ENCODE measurements at places on chromosomes 4 and X.

GRCh38 chrX:66638591-66639500 lies at the start of gene EDA2R:
Gene EDA2R (minus strand): TSS chrX:66639078. CDS start chrX:66616020, 23,058 bp downstream.
- peak; percentile 47 for DNase-seq

GRCh38 chrX:39724544-39724943 lies 373.2 kb downstream of the BCOR start:
- peak; percentile 24 for DNase-seq

DNA sequence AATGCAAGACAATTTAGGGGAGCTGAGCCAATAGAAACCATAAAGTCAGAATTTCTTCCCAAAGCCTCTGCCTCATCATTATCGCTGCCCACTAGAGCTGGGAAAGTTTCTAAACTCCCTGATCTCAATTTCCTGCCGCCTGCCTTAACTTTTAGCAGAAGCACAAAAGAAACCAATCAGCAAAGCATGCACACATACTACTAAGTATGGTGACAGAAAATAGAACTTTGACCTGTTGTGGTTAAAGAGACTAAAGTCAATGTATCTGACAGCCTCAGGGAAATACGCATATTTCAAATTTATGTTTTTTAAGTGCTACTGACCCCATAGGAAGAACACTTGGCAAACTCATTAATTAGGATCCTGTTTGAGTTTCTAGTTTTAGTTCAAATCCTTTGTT lies 10.1 kb downstream of the STK26 start:
- DNase-seq, result no peak

DNA sequence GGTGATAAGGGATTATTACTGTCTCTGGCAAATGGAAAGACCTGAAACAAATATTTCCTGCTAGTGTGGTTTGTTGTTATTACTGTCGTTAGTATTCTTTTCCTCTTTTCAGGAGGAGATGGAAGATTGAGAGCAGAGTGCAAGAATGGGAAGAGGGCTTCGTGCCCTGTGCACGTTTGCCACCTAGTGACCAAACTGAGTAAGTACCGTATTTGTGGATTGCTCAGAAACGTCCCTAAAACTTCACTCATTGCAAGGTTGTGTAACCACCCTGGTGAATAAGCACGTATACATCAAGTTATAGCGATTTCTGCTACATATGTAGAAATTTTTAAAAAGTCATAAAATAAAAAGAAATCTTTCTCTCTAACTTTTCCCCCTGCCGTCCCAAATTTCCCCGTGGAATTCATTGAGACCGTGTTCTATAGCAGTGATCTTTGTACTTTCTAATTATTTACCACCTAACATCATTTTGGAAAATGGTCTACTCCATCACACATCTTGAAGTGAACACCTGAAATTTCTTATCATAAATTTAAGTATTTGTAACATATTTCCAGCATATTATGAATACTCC lies 24.3 kb downstream of the LINC00632 start:
- peak; percentile 4 for DNase-seq

DNA sequence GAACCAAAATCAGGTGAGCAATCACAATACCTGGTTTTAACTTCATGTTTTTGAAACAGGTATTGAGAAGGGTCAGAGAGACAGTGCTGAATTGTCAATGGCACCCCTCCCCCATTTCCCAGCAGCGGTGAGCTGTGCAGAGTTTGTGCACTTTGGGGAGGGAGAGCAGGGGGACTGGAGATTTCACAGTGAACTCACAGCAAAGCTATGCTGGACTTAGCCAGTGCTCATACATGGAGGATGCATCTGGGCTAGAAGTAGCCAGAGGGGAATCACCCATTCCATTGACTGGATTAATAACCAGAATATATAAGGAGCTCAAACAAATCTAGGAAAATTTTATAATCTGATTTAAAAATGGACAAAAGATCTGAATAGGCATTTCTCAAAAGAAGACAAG lies 612.6 kb downstream of the STPG2 start:
- DNase-seq, result no peak

- no peak for DNase-seq
Measured at GRCh38 chr4:37749398-37749988, 63.3 kb upstream of the RELL1 start.

DNA sequence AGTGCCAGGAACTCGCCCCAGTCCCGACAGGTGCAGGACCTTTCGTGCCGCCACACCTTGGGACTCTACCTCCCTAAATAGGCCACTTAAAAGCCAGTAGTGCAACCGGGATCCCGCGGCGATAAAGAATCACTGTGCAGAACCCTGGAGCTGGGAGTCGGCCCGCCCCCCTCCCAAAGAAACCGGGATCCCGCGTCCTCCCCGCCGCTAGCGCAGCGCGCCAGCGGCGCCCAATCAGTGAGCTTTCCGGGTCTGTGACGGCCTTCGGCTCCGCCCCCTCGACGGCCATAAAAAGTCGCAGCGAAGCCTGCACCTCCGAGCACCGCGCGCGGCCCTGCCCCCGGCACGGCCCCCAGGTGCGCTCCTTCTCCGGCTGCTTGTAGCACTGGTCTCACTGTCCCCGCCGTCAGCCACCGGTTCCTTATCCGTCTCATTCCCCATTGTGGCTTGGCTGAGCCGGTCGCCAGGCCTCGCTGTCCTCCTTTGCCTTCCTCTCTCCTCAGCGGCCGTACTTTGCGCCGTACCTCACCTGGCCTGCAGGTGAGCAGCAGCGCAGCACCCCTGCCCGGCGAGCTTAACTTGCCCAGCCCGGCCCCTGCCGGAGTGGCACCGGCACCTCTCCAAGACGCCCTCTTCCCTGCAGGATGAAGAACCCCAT lies at the start of gene LRAT:
Gene LRAT (plus strand): TSS at position 318 of the 658 bp plus-strand sequence. CDS start 327 bp downstream, at position 645.
- DNase-seq, result no peak

GRCh38 chr4:113955411-113955810 lies 24.0 kb downstream of the ARSJ start:
- DNase-seq, result no peak

GRCh38 chr4:150447356-150447755 lies 134.6 kb upstream of the MAB21L2 start:
- DNase-seq, result no peak

DNA sequence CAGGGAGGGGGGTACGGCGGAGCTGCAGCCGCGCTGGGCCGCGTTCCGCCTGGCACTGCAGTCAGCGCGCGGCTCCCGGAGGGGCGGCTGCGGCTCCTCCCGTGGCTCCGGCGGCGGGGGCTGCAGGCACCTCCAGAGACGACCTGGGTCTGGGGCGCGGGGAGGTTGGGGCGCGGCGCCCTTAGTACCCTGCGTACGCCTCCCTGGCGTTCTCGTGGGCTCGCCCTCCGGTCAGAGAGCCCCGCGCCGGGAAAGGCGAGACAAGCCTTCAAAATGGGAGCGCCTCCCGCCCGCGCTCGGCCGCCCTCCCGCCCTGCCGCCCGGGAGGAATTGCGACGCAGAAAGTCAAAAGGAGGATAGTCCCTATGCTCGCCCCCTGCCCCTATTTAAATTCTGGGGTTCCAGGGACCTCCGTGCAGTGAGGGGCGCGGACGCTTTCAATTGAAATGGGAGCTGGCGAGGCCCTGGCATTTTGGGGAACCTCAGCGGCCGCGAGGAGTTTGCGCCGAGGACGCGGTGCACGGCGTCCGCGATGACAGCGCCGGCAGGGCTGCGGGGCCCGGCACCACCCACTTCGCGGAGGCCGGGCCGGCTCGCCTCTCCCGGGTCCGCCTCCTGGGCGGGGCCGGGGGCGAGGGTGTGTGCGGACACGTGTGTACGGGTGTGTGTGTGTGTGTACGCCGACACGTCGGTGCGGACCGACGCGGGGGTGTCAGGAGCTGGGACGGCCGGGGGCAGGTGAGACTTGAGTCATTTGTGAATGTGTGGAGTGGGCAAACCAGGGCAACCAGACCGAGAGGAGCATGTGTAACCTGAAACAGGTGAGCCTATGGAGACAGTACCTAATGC lies 544 bp downstream of the HERC3 start:
- DNase-seq, result peak; percentile 83

GRCh38 chr4:107037199-107037584 lies 1.1 kb upstream of the DKK2 start:
- no peak for DNase-seq

- DNase-seq, result no peak
Measured at GRCh38 chrX:96004386-96004785, 680.3 kb upstream of the DIAPH2 start.

GRCh38 chr4:128558896-128559679 lies 250.4 kb upstream of the JADE1 start:
- DNase-seq, result no peak

- DNase-seq, result no peak
Measured at GRCh38 chrX:125810856-125811255, 355.2 kb downstream of the DCAF12L2 start.

DNA sequence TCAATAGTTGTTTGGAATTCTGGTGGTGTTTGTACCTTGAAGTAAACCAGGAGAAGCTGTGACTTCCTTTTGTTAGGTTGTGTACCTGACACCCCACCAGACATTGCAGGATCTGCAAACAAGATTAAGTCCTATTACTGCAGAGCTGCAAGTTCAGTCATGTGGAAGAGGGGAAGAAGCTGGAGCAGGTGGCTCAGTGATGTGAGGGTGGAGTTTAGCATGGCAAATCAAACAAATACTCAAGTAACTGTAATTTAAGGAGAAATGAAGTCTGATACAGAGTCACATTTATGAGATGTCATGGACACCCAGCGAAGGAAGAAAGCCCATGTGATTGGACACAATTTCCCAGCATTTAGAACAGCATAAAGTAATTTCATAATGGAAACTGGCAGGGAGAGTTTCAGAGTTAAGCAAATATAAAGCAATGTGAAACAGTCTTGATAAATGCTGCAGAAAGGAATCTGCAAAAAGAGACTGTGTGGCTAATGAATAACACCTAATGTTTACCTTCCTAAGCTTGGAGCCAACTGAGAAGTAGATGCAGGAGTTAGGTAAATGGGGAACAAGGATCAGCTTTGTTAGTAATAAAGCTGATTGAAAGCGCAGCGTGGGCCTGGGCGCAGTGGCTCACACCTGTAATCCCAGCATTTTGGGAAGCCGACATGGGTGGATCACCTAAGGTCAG lies 249.1 kb downstream of the GBA3 start:
- DNase-seq, result no peak

- DNase-seq, result no peak
Measured at GRCh38 chr4:20646287-20646686, 54.0 kb upstream of the PACRGL start.

DNA sequence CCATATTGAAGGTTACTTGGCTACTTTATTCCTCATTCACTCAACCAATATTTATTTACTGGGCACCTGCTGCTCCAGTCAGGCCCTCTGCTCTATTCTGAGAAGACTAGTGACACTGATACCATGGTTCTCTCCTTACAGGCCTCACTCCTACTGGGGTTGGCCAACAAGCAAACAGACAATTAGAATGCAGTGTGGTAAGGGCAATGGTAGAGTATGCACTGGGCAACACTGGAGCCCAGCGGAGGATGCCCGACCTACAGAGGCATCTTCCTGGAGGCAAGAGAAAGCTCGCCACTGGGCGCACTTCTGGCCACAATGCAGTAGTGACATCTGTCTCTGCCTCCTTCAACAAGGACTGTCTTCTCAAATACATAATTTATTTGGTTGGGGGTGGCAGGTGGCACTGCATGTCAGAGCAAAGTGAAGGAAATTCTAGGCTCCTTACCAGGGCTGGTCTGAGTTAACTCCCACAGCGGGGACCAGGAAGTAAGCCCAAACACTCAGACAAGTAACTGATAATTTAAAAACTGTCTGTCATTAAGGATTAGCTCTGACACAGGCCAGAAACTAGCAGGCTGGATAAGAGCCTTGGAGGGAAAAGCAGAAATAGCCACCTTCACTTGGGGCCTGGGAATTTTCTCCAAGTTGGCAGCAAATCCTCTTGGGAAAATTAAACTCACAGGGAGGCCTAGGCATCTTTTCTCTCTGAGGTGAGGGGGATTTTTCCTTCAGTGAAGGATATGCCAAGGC lies 150.7 kb upstream of the EOLA2 start:
- DNase-seq, result no peak

DNA sequence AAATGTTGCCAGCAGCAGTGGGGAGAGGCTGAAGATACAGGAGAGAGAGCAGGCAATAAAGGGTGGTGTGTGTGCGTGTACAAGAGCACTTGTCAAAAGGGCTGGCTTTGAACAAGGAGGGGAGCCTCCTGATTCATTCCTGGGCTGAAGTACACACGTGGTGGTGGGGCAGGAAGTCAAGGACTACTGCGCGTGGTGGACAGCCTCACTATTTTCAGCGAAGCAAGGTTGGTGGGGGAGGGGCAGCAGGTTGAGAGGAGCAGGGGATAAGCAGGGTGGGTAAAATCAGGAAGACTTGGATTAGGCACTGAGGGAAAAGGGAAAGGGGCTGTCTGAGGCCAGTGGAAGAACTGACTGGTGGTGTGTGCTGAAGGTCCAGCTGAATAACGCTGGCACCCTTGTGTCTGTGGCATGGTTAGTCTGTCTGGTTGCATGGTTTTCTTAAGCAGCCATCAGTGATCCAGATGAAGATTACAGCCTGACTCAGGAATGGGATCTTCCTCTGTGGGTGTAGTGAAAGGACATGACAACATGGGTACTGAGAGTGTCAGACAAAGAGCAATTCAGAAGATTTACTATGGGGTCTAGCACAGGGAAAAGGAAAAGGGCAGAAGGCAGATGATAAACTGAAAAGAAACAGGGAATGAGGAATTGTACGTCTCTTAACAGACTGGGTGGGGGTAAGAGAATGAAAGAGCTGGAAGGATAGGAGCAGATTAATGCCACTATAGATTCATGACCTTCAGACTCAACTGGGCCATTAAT lies 149.8 kb downstream of the CHM start:
- no peak for DNase-seq

GRCh38 chr4:185235843-185236503 lies 26.6 kb downstream of the SNX25 start:
- no peak for DNase-seq

GRCh38 chr4:155759372-155760252 lies 791 bp downstream of the GUCY1B1 start:
- DNase-seq, result no peak

- DNase-seq, result no peak
Measured at GRCh38 chrX:34638116-34638515, 19.0 kb downstream of the TMEM47 start.

GRCh38 chr4:6625256-6625655 lies 15.2 kb upstream of the MRFAP1 start:
- DNase-seq, result no peak

DNA sequence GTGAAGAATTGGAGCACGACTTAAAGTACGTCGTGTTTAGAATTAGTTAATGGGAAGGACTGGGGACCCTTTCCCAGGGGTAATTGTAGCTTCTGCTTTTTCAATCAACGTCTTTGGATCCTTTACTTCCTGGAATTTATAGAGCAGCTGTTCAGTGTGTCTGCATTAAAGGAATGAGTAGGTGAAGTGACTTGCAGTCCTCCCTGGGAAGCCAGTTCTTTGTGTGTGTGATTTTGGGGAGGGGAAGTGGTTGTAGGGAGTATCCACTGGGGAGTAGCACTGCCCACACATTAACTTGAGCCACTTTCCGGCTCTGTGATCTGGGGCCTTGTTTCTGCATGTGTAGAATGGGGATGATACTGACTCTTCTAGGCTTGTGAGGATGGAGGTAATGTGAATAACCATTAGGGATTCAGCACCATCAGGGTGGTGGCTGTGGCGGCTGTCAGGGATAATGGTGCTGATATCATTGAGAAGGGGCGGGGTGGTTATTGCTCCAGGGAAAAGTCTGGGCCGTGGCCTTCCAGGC lies 54.7 kb downstream of the TMEM131L start:
- no peak for DNase-seq

GRCh38 chrX:108044554-108045256 lies at the start of gene VSIG1:
Gene VSIG1 (plus strand): TSS chrX:108045065. CDS start chrX:108045131, 66 bp downstream.
- no peak for DNase-seq

- DNase-seq, result no peak
Measured at GRCh38 chr4:6788123-6788522, 5.6 kb downstream of the KIAA0232 start.
